ENCODE measurements at places on chromosomes 6 and 20.

GRCh38 chr6:99613705-99614429 is 7.2 kb downstream of the PRDM13 start:
- peak; percentile 29 for DNase-seq

- peak; percentile 65 for DNase-seq
These were observed 43.0 kb upstream of the PTGIS start for GRCh38 chr20:49610691-49611538.

- DNase-seq = peak; percentile 31
These were observed 21.7 kb downstream of the TAF8 start for GRCh38 chr6:42071881-42072583.

GRCh38 chr6:5098501-5099270 is 13.5 kb downstream of the PPP1R3G start:
- no peak for DNase-seq

DNA sequence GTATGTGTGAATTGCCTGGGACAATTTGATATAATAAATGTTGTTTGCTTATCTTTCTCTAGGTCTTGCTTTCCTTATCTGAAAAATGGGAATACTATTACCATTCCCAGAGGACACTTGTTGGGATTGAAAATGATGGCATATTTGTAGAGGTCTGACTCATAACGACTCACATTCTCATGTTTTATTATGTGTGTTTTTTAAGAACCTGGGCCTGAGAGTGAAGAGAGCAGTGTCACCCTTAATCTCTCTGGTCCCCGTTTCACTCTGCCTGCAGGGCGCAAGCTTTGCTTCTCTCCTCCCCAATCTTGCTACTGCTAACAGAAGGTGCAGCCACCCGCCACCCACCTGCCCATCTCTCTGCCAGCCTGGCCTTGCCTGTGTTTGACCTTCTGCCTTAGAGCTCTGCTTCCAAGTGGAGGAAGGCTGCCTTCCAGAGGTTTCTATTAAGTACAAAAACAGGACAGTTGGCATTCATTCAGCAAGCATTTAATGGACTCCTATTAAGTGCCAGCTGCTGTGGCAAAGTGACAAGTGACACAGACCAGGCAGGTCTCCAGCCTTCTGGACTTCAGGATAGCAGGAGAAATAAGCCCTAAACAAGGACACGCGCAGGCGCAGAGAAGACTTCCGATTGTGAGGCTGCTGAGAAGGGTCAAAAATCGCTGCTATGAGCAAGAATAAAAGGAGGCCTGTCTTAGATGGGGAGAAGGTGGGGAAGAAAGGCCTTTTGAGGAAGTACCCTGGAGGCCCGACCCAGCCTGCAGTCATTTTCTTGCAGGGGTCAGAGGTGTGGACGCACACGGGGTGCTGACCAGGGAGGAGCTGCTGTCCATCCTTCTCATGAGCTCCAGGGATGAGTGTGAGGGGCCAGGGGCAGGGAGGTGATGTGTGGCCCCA is 112.5 kb downstream of the JPH2 start:
- DNase-seq = no peak

- DNase-seq = no peak
These were observed 26.9 kb upstream of the CBLN4 start for GRCh38 chr20:56032251-56032650.

DNA sequence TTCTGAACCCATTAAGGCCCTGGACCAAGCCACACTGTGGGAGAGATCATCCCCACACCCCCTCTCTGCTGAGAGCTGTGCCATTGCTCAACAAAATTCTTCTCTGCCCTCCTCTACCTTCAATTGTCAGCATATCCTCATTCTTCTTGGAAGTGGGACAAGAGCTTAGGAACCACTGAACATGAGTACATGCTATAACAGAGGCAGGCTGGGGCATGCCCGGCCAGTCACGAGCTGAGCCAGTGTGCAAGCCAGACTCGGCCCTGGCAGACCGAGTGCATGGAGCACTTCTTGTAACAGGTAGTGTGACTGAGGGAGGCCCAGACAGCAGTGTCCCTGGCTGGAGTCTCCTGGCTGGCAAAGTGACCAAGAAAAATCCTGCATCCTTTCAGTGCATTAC is 149.2 kb downstream of the MOXD1 start:
- no peak for DNase-seq

GRCh38 chr6:21395121-21395520 is 198.4 kb upstream of the SOX4 start:
- no peak for DNase-seq

- DNase-seq = no peak
These were observed 554.3 kb downstream of the CD109 start for GRCh38 chr6:74250161-74250818.

DNA sequence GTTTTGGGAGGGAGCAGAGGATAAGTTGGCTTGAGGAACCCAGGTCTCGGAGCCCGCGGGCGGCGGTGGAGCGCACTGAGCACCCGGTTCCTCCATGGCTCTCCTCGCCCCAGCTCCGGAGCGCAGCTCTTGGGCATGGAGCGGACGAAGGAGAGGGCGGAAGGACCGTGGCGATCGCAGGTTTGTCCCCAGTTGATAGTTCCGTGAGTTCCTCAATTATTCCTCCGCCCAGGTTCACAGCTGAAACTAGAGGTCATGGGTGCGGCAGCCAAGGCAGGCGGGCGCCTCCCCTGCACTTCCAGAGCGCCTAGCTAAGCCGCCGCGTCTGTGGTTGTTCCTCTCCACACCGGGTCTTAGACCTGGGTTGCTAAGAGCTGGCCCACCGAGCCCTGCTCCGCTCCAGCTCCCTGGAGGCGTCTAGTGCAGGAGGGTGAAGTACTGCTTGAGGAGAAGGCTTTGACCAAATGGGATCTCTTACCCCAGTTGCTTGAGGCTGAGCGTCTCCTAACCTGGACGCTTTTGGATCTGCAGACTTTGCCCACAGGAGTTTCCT is at the start of gene HTR1B:
Gene HTR1B (minus strand): TSS at position 184 of the 553 bp plus-strand sequence. CDS start 88 bp downstream, at position 96.
- DNase-seq = no peak

- DNase-seq = no peak
These were observed 4.3 kb downstream of the KIF3B start for GRCh38 chr20:32281711-32282110.

- DNase-seq = peak; percentile 34
These were observed 851 bp downstream of the SNX5 start for GRCh38 chr20:17967521-17968365.

GRCh38 chr6:110492584-110492983 is 16.2 kb upstream of the SLC22A16 start:
- DNase-seq = no peak

GRCh38 chr6:93343476-93343875 is 75.9 kb downstream of the EPHA7 start:
- no peak for DNase-seq

DNA sequence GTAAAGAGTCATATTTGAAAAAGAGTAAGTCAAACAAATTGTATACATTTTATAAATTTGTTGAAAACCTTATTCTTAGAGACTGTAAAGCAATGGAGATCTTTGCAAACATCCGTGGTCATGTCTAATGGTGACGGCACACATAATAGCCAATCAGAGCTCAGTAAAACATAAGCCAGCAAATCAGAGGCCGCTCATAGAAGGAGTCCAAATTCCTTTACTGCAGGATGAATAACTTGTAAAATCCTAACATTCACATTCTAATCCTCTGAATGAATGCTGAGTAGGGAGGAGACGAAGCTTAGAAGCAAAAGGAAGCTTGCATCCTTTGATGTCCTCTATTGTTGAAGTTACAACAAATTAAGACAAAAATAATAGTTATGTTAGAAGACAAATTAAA is 401.7 kb downstream of the PRKN start:
- no peak for DNase-seq

- no peak for DNase-seq
These were observed 206.9 kb downstream of the TMEM242 start for GRCh38 chr6:157116426-157116825.

- DNase-seq = no peak
These were observed 315.1 kb downstream of the TFAP2C start for GRCh38 chr20:56943946-56944945.

- no peak for DNase-seq
These were observed 1076.1 kb upstream of the ADGRB3 start for GRCh38 chr6:67558985-67559384.

DNA sequence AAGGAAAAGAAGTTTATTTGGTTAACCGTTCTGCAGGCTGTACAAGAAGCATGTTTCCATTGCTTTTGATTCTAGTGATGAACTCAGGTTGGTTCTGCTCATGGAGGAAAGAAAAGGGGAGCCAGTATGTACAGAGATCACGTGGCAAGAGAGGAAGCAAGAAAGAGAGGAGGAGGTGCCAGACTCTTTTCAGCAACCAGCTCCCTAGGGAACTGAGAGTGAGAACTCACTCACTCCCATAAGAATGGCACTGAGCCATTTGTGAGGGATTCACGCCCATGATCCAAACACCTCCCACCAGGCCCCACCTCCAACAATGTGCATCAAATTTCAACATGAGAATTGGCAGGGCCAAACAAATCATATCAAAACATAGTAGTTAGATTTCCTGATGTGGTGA is 649.1 kb downstream of the EPM2A start:
- peak; percentile 98 for DNase-seq

- DNase-seq = no peak
These were observed 104.0 kb upstream of the CARMIL1 start for GRCh38 chr6:25175196-25175595.

GRCh38 chr6:38354905-38355304 is 284.8 kb downstream of the BTBD9 start:
- no peak for DNase-seq
